ENCODE measurements at places on chromosomes 11 and 22.

- no peak for DNase-seq
Measured at GRCh38 chr11:494761-495536, 12.1 kb downstream of the RNH1 start.

GRCh38 chr11:35458846-35459245 is 39.5 kb upstream of the SLC1A2 start:
- no peak for DNase-seq

GRCh38 chr22:29078036-29078868 is 5.4 kb downstream of the KREMEN1 start:
- no peak for DNase-seq

- DNase-seq = no peak
Measured at GRCh38 chr11:64580412-64580811, 10.6 kb upstream of the SLC22A12 start.

- no peak for DNase-seq
Measured at GRCh38 chr22:18962308-18962635, 26.2 kb upstream of the PRODH start.

DNA sequence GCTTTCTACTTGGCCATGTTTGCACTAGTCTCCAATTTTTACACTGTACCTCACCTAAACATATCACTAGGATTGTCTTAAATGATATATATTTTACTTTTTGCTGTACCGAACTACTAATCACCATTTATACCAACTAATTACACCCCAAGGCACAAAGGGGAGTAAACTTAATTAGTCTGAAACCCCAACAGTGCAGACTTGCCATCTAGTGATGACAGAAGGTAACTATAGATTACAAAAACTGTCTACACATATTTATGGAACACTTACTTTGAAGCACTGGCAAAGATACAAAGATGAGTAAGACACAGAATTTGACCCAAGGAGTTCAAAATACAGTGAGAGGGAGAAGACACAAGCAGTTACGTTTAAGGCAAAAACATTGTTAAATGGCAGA is 139.7 kb downstream of the CNTN5 start:
- DNase-seq = no peak

DNA sequence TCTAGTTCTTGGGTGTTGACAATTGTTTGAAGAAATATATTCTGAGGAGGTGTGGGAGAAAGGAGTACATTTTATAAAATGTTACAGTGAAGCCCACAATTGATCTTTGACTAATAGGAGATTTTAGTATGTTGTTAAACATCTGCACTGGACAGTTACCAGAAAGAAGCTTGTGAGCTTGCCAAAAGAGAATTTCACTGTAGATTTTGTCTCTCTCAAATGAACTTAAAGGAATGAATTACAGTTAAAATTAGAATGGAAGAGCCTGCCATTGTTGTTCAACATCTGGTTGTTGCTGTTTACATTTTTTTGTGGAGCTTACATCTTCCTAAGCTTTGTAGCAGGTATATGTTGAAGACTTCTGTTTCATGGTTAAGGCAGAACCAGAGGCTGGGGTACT is 620.5 kb upstream of the CCDC179 start:
- DNase-seq = no peak

- no peak for DNase-seq
Measured at GRCh38 chr11:44601471-44602370, 36.3 kb downstream of the CD82 start.

DNA sequence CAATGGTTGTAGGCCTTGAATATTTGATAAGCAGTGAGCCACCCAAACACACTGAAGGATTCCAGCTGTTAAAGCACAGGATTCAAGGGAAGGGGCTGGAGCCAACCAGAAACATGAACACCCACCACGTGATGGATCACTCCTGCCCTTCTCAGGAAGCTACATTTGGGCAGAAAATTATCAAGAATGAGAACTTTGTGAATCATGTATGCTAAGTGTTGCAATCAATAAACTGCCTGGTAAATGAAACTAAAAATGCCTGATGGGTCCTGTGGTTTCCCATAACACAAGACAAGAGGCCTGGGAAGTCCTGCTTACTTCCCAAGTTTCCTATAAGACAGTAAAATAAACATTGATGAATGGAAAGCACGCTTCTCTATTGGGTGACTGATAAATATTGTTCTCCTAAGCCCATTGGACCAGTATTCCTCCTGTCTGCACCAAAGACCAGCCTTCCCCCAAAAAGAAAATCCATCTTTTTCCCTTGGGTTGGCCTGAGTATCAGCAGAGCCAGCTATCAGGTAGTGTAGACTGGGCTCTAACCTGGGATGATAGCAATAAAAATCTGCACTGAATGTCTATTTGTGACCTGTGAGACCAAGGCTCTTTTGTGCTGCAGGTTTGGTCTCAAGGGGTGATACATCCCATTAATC is 98.4 kb downstream of the CCDC83 start:
- DNase-seq = no peak

DNA sequence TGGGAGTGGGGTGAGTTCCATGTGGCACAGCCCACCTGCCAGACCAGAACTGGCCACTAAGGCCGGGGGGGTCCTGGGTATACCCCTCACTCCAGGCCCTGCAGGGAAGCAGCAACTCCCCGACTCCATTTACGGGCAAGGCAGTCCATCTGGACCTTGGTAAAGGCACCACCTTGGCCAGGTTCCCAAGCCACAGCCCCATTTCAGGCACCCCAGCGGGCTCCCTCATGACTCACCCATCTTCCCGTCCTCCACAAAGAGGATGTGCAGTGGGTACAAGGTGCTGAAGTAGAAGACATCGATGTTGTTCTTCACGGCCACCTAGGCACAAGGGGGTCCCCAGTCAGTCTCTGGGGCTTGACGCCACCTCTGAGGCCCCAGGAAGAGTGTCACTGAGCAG is 15.7 kb upstream of the RASL10A start:
- DNase-seq = no peak

- DNase-seq = no peak
Measured at GRCh38 chr11:130241713-130242112, 73.0 kb downstream of the ZBTB44 start.

GRCh38 chr22:35903571-35904335 is 124.9 kb downstream of the RBFOX2 start:
- no peak for DNase-seq

- no peak for DNase-seq
Measured at GRCh38 chr11:20156876-20157613, 3.2 kb downstream of the DBX1 start.

DNA sequence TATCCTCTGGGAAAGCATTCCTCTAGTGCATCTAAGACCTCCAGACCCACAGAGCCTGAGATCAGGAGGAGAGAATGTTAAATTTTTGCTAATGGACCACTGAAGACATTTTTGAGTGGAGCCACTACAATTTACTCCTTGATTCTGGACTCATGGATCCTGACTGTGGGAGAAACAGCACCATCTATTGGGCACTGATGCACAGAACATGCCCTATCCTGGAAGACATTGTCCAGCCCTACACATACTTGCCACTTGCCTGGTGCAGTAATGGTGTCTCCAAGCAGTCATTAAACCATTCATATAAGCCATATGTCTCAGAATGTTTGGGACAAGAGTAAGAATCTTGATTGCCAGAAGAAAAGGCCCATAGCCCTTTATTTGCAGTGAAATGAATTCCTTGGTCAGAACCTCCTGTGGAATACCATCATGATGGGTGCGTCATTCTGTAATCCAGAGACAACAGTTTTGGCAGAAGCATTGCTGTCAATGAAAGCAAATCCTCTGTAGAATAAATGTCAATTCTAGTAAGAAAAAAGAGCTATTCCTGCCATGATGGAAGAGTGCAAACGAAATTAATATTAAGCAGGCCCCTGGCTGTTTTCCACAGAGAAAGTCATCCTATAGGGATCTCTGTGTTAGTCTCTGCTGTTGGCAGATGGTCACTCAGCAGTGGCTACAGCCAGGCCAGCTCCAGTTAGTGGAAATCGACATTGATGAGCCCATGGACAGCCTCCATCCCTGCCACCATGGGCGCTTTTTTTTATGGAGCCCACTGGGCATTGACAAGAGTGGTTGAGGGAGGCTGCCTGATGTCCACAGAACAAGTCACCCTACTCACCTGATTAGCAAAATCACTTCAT is 43.5 kb downstream of the GGTLC2 start:
- no peak for DNase-seq

DNA sequence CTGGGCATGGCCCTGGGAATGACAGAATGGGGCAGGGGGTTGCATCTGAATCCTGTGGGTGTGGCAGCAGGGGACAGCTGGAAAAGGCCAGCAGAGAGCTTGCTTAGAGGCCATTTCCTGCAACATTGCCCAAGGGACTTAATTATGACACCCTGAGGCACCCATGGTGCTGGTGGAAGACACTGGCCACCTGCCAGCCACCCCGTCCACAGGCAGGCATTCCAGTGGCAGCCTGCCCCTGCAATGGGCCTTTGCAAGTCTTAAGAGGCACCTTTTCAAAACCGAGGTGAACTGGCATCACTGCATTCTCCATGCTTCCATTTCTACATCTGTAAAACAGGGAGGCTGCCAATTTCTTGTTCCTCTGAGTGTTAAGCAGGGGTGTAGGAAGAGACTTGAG is 21.6 kb upstream of the SUSD2 start:
- no peak for DNase-seq

- DNase-seq = no peak
Measured at GRCh38 chr22:35411102-35411501, 11.2 kb downstream of the MCM5 start.

GRCh38 chr11:120974965-120975364 is 48.9 kb upstream of the TBCEL start:
- no peak for DNase-seq

- DNase-seq = no peak
Measured at GRCh38 chr11:29627541-29627940, 389.3 kb downstream of the KCNA4 start.

- DNase-seq = peak; percentile 20
Measured at GRCh38 chr11:46896719-46897406, 21.5 kb downstream of the LRP4 start.

DNA sequence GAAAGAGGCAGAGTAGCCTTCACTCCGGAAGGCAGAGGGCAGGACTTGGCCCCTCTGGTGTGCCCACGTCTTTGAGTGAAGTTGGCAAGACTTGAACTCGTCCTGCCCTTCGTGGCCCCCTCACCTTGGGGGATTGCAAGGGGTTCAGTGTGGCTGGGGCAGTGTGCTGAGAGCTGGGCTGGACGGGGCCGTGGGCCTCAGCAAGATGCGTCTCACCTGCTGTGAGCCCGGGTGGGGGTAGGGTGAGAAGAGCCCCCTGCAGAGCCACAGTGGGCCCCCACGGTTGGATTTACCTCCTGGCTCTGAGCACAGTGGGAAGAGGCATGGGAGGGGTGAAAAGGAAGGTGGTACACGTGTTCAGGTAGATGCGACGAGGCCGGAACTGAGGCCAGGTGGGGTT is 81.4 kb upstream of the ATXN10 start:
- DNase-seq = no peak

DNA sequence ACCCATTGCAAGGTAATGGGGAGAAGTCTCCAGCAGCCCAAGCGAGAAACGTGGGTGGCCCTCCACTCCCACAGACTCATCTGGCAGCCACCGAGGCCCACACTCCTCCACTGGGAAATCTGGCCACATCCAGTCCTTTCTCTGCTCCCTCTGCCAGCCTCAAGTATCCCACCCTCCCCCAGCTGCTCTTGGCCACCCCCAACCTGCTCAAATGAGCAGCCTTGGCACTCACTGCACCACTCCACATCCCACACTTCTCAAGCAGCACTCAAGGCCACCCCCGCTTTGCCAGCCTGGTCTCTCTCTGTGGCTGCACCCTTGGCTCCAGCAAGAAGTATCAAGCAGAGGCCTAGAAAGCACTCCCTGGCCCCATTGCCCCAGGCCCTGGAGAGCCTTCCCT is 28.2 kb downstream of the SLC22A12 start:
- no peak for DNase-seq

DNA sequence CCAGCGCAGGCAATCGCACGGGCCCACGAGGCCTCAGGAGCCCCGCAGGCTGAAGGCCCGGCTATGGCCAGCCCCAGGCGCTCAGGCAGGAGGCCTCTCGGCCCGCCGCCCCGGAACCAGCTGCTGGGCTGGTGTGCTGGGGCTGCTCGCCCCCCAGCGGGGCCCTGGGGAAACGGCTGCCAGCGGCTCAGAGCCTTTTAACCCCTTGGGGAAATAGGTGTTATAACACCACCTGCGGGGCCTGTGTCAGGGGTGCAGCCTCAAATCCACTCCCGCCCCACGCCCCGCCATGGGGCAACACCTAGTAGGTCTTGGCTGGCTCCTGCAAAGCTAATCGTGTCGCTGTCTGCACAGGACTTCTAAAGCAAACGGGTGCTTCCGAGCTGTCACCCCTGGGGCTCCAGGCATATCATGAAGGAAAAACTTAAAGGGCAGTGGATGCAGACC is 237.4 kb downstream of the TTC28 start:
- DNase-seq = no peak

DNA sequence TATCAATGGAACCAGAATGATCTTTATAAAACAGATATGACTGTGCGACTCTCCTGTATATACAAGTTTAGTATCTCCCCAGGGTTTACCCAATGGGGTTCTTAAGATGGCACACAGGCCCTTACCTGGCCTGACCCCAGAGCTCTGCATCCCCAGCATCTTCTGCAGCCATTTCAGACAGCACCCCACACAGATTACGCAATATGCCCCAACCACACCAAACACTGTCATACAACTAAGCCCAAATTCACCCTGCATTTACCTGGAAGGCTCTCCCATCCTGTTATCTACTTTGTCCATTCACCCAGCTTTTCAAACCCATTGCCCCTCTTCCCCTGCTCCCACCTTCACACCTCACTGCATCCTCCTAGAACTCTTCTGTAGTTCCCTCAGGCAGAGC is 182.5 kb upstream of the API5 start:
- DNase-seq = no peak

GRCh38 chr11:44030996-44031395 is 16.8 kb upstream of the ACCSL start:
- DNase-seq = no peak

DNA sequence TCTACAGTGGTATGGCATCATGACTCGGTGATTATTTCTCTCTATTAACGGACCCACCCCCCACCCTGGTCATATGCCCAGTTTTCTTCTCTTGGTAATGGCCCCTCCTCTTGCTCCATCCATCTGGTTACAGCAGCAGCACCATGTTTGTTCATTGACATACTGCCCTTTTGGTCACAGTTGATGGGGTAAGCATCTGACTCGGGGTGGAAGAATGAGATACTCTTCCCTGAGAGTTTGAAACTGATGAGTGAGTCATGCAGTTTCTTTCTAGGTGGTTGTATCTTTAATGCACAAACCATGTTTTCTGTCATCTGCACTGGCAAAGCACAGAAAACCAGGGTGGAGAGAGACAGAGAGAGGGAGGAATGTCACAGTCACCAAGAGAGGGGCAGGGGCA is 126.0 kb downstream of the SYN3 start:
- no peak for DNase-seq

DNA sequence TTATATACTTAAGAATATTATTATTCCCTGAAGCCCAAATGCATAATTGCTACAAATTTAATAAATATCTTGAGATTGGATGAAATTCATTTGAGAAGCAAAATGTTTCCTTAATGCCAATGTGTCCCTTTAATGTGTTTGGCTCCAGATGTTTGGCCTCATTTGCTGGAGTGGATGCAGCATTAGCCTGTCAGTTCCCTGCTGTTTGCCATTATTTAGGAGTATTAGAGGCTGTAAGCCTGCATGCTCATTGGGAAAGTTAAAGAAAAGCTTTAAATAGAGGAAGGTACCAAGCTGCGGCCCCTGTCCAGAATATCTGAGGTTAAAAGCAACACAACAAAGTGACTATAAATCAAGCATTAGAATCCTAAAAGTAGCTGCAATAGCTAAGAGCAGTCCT is 54.8 kb upstream of the PITPNB start:
- no peak for DNase-seq
